ENCODE measurements at places on chromosomes 13 and 19.

DNA sequence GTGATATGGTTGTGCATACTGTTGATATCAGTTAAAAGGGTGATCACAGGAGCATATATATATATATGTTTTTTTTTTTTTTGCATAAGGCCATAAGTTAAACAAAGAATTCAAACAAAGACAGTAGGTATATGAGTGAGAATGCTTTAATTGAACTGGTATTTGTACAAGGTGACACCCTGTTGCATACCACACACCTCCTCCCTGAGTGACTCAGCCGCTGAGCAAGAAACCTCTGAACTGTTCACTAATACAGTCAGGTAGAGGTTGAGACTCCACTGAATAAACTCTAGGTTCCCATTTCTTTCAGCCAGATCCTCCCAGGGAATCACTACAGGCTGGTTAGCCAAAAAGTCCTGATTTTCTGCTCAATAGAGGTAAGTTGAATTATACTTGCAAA, at the start of gene SCEL:
TSS of gene SCEL (plus strand) at position 259 of the 400 bp plus-strand sequence. CDS start 20,170 bp downstream, outside the sequence.
- DNase-seq, result no peak

GRCh38 chr19:41563854-41564514, 12.0 kb upstream of the CEACAM21 start:
- DNase-seq, result no peak

DNA sequence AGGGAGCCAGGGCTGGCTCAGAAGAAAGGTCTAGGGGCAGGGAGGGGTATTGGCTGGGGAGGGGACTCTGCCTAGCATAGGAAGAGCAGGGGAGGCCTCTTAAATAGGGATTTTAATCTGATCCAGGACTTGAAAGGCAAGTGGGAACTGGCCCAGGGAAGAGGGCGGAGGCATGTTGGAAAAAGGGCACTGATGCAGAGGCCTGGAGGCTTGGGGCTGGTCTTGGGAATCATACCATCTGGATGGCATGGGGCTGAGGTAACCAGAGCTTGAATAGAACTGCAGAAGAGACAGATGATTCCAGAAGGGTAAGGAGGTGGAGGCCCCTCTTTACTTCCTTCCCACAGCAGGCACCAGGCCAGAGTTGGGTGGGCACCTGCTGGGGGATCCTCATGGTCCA, 29.1 kb downstream of the CERS4 start:
- DNase-seq, result no peak

DNA sequence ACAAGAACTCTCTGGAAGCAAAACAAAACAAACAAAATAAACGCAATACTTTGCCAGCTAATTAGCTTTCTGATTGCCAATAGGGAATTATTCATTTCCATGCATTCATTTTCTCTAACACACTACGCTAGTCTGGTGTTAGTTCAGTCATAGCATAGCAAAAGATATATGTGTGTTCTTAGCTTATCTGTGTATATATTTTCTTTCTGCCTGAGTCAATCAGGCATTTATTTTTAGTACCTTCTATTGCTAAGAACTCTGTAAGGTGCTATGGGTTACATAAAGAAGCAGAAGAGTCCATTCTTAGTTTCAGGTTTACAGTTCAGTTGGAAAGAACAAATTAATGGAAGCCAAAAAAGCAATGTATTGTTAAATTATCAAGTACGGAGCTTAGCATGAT, 490.9 kb downstream of the KLF5 start:
- no peak for DNase-seq

DNA sequence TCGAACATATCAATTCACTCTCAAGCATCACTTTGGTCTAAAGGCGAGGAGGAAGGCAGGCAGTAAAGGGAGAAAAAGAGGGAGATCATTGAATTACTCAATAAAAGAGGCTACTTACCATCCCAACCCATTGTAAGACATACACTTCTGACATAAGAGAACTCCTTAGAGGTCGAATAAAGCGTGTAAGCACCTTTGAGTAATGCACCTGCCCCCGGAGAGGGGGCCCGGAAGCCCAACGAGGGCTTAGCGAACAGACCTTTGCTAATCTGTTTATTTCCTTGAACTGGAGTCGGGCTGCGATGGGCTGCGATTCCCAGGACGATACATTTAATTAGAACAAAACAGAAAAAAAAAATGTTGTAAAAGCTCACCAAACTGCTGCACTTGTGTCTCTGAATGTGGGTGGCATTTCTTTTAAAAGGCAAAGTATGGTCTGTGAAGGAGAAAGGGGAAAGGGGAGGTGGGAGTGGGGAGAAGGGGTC, 3.0 kb downstream of the ZC3H4 start:
- DNase-seq, result no peak

DNA sequence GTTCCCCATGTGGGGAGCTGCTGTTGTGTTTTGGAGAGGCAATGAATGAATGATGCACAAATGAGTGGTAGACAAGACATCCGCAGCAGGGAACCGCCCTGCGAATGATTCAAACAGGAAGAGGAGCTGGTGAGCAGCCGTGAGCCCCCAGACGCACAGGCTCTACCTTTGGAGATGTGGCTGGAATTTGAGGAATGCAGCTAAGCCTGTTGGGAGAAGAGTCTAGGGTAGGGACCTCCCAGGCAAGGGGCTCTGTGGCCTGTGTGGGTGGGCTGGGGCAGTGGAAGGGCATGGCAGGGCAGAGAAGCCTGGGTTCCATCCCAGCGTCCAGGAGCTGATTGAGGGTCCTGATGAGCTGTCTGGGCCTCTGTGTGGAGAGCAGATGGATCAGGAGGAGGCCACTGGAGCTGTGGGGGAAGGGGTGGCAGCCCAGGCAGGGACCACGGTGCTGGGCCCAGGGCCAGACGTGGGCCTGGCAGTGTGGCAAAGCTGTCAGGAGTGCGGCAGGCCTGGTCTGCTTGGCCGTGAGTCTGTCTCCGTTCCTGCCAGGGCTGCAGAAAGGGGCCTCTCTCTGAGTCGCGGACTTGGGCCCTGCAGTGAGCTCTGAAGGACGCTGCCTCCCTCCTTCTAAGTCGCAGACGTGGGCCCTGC, 41.8 kb upstream of the DCUN1D2 start:
- DNase-seq, result no peak

GRCh38 chr13:20525601-20526544, at the start of gene CRYL1:
Gene CRYL1 (minus strand): TSS chr13:20525857. CDS start chr13:20525794, 63 bp downstream.
- peak; percentile 92 for DNase-seq

DNA sequence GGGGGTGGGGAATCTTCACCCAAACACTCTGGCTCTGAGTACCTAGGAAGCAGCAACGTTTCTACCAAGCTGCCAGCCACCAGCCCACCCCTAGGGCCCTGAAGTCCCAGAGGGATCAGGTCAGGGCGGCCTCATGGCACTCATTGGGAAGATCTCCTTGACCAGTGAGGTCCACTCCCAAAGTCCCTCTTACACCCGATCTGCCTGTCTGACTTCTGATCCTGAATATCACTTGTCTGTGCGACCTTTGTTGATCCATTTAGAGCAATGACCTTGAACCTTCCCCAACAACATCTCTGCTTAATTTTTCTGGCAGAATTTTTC, 2.1 kb upstream of the GNA15 start:
- no peak for DNase-seq

GRCh38 chr13:71873418-71874247, 6.6 kb upstream of the DACH1 start:
- no peak for DNase-seq

DNA sequence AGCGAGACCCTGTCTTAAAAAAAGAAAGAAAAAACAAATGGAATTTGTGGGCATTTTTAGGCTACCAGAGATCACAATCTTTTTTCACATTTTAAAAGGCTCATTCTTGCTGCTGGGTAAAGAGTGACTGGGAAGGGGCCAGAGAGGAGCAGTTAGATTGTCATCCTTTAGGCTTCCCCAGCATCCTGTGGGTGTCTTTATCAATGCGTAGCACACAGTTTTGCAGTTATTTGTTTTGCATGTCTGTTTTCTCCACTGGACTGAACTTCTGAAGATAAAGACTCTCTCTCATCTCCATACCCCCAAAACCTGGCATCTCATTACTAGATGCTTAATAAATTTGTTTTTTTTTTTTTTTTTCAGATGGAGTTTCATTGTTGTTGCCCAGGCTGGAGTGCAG, 2.1 kb upstream of the UTP14C start:
- no peak for DNase-seq

GRCh38 chr19:15234431-15235130, 2.3 kb upstream of the EPHX3 start:
- DNase-seq, result no peak

DNA sequence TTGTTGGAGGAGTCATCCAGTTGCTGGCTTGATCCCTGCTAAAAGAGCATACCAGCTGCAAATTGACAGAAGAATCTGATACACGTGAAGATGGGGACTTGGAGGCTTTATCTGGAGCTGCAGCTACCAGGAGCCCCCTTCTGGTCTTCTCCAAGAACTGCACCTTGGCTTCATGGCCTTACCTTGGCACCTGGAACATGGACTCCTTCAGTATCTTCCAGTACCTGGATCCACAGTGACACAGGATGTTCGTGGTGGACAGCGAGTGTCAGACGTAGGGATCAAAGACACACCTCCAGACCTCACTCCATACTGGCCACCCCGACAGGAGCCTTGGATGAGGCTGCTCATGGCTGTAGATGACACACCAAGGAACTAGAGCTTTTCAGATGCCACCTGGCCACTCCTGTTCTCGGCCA, 9.9 kb upstream of the ACSBG2 start:
- DNase-seq, result no peak

- DNase-seq, result peak; percentile 70
Observed at GRCh38 chr19:43534816-43535761, 2.1 kb downstream of the ZNF575 start.

- DNase-seq, result no peak
Observed at GRCh38 chr19:33638167-33639034, 16.6 kb downstream of the CHST8 start.

DNA sequence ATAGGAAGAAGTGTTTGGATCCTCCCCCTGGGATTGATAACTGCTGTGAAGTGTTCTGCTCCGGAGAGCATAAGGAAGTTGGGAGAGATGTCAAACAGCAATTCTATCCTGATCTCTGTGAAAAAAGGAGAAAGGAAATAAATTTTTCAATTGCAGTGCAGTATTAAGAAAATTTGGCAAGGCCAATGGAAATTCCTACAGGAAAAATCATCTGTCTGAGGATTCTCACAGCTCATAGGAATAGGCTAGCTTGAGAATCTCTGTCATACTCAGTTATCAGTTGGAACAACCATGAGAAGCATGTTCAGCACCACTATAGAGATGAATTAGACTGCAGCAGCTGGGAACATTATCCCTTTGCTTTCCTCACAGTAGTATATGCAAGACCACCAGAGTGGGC, 1238.9 kb upstream of the MIR17HG start:
- no peak for DNase-seq

- no peak for DNase-seq
Observed at GRCh38 chr13:75771818-75772217, 135.7 kb downstream of the LMO7 start.

DNA sequence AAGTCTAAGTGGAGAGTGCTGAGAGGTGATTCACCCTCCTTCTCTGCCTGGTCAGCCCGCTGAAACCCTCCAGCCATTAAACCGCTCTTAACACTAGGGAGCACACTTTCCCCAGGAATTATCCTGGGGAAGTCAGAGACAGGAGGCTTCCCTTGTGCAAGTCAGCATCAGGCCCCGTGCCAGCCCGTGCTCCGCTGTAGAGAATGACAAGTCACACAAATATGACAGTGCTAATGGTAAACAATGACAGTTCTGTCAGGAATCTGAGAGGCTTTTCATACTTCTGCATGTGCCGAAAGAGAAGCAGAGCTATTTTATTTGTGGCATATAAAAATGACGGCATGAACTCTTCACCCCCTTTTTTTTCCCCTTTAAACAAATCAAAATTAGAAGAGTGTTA, 816.9 kb upstream of the SLC10A2 start:
- DNase-seq, result peak; percentile 87

DNA sequence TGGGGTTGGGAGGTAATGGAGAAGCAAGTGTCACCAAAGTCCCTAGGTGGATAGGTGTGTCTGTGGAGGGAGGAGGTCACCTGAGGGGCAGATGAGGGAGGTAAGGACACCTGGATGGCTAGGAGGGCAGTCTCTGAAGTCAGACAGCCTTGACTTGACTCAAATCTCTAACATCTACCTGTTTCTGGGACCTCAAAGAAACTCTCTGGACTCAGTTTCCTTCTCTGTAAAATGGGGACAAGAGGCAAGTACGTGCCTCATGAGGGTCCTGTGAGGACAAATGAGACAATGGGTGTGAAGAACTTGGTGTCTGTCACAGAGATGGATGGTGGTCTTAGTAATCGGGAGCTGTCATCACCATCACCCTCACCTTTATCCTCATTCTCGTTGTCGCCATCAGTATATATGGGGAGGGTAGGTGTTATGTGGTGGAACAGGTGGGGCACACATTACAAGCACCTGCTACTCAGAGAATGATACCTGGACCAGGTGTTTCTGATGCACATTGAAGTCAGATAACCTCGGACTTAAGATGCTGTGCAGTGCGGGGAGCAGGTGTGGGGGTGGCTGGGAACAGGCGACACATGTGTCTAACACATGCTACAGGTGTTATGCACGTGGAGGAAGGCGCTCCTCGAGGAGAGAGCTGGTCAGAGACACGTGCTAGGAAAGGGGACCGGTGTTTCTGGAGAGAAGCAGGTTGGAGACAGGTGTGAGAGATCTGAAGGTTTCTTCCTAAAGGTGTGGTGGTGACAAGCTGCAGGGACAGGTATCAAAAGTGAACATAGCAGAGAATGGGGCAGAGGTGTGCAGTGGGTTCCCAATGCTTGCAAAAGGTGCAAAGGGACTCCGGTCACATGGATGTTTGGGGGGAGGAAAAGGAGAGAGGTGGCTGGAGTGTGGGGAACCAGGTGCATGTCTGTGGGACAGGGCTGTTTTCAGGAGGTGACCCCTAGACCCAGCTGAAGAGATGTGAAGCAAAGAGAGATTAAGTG, 3.8 kb downstream of the ERFL start:
- DNase-seq, result no peak

DNA sequence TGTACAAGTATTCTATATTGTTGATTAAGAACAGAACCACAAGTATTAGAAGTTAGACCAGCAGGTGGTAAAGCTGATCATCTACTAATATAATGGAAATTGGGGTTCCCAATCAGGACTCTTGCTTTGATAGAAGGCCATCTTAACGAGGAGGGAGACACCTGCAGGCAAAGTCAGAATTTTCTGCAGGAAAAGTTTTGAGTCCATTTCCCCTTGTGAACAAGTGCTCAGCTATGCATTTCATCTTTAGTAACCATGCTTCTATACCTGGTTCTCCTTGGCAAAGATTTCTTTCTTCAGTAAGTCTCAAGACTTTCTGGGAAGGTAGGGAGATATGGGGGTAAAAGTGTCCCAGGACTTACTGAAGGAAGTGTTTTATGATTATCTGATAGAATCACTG, 36.1 kb upstream of the USPL1 start:
- DNase-seq, result no peak

DNA sequence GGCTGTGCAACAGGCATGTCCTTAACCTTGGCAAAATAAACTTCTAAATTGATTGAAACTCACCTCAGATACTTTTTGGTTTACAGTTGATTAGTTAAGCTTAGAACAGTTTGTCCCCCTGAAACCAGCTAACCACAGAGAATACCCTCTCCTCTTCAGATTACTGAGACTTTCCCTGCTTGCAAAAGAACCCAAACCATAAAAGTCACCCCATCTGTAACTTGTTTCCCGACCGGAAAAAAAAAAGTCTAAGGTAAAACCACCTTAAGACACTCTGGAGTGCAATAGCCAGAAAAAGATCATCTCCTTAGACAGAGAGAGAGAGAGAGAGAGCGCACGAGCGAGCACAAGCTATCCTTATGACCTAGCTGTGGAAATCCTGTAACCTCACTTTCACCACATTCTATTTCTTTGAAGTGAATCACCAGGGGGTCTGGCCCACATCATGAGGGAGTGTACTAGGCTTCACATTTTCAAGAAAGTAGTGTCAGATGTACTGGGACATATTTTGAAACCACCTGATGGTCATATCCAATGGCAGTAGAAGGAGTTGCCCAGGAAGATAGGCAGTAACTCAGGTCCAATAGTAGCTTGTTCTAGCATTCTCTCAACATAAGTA, 11.1 kb upstream of the GTF2F2 start:
- no peak for DNase-seq

- no peak for DNase-seq
Observed at GRCh38 chr19:53927739-53928138, 18.7 kb downstream of the CACNG7 start.

Measured in Right ventricle myocardium inferior (tissue), 1 donor.